ENCODE measurements at places on chromosomes 2 and 18. TPM values are rescaled to one million over a fixed set of nuclear protein-coding genes. Genes with fewer than 3 reads are reported as not detected.

DNA sequence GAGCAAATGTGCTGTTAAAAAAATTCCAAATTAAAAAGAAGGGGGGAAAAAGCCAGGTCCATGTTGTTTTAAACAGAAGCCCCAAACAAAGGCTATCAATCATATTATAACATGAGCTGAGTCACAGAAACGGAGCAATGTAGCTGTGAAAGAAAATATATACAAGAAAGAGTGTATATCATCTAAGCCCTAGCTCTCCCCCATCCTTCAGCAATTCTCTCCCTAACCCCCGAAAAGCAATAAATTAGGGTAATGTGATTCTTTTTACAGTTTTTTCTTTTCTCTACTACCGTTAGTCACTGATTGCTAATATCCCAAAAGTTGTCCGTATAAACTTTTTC, 25.3 kb downstream of the FEZ2 start:
- no peak for DNase-seq

DNA sequence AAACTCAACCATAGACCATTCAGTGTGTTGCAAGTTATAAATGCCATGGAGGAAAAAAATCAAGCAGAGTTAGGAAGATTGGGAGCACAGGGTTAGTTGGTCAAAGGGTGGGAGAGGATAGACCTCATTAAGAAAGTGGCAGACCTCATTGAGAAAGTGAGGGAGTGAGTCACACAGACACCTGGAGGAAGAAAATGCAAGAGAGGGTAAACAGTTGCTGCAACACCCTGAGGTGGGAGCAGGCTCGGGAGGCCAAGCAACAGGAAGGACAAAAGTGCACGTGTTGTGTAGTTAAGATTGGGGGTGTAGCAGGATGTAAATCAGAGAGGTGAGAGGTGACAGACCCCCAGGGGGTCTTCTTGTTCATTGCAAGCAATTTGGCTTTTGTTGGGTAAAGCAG, 6.4 kb downstream of the IL1RL1 start:
- no peak for DNase-seq

DNA sequence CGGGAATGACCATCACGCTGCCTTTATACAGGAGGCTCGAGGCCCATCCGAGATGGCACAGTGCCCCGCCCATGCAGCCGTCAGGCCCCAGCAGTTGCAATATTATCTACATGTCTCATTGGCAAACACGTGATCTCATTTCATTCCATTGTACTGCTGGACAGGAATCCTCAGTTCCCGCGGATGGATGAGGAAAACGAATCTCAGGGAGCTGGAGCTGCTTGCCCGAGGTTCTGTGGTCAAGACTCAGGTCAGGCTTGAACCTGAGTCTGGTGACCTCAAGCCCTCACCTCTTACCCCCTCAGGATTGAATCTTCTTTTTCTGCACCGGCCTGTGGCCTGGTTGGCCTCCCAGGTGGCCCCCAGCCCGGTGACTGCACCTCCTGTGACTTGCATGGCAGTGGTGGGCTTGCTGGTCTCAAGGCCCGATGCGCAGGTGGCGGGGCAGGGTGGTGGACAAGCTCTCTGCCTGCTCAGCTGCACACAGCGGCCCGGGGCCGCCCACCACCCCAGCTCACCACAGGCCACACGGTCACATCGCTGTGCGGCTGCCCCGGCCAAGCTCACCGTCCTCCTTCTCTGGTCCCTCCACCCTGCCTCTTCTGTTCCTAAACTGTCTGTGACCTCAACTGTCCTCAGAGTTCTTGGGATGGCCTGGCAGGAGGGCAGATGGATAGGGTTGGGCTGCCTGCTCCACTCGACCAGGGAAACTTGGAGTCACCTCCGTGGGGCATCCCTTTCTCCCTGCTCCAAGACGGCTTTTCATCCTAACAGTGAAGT, 52.0 kb upstream of the HS6ST1 start:
- no peak for DNase-seq

- DNase-seq: no peak
Measured at GRCh38 chr2:28394997-28395333, 2.3 kb downstream of the FOSL2 start.

GRCh38 chr2:134855709-134856108, 17.3 kb downstream of the ACMSD start:
- DNase-seq: no peak

GRCh38 chr18:6610466-6610865, 119.0 kb upstream of the ARHGAP28 start:
- DNase-seq: peak; percentile 52

- no peak for DNase-seq
Measured at GRCh38 chr18:21903709-21904108, 163.1 kb downstream of the MIB1 start.

DNA sequence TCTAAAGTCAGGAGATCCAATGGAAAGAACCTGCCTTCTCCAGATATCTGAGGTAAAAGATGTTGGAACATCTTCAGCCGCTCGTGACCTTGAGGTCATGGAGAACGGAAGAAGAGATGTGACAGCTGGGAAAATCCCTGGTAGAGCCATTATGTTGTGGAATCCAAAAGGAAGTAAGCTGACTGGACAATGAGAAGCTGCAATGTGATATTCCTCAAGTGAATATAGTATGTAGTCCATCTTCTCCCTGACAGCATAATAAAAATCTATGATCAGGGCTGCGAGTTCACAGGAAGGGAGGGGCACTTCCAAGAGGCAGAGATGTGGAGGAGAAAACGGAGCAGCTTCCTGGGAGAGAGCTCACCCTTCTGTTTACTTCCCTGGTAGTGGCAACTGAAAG, 201.0 kb upstream of the SP5 start:
- no peak for DNase-seq

DNA sequence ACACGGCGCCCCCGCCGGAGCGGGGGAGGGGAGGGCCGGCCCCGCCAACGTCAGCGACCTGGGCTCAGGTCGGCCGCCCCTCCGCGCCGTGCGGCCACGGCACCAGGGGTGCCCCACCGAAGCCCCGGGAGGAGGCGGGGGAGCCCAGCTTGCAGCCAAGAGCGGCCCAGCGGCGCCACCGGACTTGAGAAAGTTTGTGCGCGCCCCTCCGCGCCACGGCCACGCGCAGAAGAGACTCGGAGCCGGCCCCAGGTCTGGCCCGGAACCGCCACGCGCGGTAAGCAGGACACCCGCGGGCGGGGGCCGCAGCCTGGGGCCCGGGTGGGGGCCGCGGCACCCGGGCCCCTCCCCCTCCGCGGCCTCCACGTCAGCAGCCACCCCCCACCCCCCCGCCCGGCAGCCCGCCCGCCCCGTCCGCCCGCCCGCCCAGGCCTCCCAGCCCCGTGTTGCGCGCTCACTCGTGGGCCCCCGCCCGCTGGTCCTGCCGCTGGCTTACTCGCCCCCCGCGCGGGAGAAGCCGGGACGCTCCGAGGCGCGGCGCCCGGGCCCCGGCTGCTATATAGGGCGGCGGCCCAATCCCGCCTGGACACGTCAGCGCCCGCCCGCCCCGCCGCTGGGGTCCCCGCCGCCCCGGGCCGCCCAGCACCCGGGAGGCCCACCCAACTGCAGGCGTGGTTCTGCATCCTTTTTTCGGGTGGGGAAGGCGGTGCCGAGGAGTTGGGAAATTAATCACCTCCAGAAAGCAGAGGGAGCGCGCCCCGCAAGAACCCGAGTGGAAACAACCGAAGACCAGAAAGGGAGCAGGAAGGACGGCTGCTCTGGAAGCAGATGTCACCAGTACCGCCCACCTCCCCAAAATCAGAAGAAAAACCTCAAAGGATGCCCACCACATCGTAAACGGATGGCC, 42.9 kb downstream of the HDLBP start:
- peak; percentile 81 for DNase-seq

GRCh38 chr2:147916723-147917122, 71.9 kb downstream of the ACVR2A start:
- DNase-seq: no peak

Gene LRRTM1
- not detected for total RNA-seq

GRCh38 chr2:47645246-47645645, 137.7 kb upstream of the MSH6 start:
- no peak for DNase-seq

Gene ST8SIA3
- not detected for total RNA-seq

Gene TEX44
- not detected for total RNA-seq

DNA sequence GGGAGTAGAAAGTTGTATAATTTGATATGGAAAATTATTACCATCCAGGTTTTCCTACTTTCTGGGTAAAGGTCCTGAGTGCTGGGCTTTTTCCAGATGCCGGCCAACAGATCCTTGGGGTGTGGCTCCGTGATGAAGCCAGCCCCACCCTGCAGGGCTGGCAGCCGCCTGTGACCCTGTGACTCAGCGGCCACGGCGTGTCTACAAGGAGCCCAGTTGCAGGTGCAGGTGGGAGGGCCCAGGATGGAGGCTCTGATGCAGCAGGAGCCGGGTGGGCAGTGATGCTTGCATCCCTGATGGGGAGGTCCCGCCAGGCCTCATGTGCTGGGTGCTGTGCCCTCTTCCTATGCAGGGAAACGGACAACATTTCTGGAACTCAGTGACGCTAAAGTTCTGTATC, 96.0 kb upstream of the ALKAL2 start:
- no peak for DNase-seq

Gene SLC14A1
- 136 TPM for total RNA-seq

- peak; percentile 27 for DNase-seq
Measured at GRCh38 chr18:80194874-80195570, 52.3 kb downstream of the PARD6G start.

Gene SMCHD1
- 83.8 TPM for total RNA-seq

GRCh38 chr2:219593154-219593553, 4.5 kb upstream of the STK11IP start:
- DNase-seq: no peak

- DNase-seq: no peak
Measured at GRCh38 chr2:30312916-30313315, 81.6 kb downstream of the LBH start.

DNA sequence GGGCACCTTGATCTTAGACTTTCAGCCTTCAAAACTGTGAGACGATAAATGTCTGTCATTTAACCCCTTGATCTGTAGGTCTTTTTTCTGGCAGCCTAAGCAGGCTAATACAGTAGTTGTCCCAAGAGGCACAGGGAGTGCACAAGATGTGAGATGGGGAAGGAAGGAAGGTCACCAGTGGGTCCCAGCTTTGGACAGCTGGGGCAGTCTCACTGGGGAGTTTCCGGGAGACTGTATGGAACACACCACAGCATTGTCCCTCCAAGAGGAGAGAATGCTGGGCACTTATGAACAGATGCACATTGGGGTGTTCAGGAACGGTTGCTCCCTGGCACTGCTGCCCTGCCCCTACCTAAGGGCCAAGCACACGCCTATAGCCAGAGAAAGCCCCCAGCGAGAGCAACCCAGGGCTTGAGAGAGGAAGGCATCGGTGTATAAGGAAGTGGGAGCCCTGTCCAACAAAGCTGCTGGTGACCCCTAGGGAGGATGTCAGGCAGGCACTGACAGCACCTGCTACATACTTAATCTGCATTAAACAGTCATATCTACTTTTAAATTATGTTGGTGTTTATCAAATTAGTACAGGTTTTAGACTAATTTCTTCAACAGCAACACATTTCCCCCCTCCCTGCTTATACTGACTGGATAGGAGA, 11.6 kb upstream of the NCK2 start:
- no peak for DNase-seq

- DNase-seq: no peak
Measured at GRCh38 chr18:57445488-57446319, 10.5 kb downstream of the ONECUT2 start.

GRCh38 chr2:195659982-195660890, 3.2 kb downstream of the SLC39A10 start:
- DNase-seq: peak; percentile 80

- DNase-seq: no peak
Measured at GRCh38 chr2:132773331-132773730, 103.3 kb upstream of the LYPD1 start.

Gene AGXT
- total RNA-seq: 0.31 TPM

- no peak for DNase-seq
Measured at GRCh38 chr2:157363612-157364101, 38.0 kb upstream of the ERMN start.

- DNase-seq: no peak
Measured at GRCh38 chr18:3154214-3154613, 65.6 kb downstream of the MYOM1 start.

DNA sequence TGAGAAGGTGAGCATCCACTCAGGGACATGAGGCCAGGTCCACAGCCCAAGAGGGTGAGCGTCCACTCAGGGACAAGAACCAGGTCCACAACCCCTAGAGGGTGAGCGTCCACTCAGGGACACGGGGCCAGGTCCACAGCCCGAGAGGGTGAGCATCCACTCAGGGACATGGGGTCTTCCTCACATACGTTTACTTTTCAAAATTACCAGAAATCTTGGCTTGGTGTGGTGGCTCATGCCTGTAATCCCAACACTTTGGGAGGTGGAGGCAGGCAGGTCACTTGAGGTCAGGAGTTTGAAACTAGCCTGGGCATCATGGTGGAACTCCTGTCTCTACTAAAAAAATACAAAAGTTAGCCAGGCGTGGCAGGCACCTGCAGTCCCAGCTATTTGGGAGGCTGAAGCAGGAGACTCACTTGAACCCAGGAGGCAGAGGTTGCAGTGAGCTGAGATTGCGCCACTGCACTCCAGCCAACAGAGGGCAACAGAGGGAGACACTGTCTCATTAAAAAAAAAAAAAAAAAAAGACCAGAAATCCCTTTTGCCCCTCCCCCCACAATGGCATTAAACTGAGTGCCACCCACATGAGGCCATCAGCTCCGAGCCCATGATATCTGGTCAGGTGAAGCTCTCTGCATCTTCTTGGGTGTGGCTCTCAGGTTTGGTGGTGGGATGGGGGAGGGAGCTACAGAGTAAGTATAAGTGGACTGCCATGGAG, 9.0 kb upstream of the MBP start:
- DNase-seq: no peak

Data from ureter (tissue), 1 donor.